ENCODE measurements at places on chromosomes 2 and 18.

DNA sequence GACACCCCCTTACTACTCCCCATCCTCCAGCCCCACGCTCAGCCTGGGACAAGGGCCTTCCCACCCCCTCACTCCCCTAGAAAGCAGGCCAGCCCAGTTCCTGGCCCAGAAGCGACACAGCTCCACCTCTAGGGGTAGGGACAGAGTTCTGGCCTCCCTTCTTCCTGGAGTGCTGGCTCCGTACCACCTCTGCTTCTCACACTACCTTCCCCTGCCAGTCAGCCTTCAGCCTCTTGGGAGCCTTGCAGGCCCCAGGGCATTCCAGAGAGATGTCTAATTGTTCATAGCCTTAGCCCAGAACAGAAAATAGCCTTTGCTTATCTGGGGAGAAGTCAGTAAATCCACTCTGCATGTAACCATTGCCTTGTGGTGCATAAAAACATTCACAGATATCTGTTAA lies 13.1 kb upstream of the CATIP start:
- DNase-seq = no peak

- no peak for DNase-seq
Measured at GRCh38 chr2:57497489-57498096, 549.0 kb upstream of the VRK2 start.

DNA sequence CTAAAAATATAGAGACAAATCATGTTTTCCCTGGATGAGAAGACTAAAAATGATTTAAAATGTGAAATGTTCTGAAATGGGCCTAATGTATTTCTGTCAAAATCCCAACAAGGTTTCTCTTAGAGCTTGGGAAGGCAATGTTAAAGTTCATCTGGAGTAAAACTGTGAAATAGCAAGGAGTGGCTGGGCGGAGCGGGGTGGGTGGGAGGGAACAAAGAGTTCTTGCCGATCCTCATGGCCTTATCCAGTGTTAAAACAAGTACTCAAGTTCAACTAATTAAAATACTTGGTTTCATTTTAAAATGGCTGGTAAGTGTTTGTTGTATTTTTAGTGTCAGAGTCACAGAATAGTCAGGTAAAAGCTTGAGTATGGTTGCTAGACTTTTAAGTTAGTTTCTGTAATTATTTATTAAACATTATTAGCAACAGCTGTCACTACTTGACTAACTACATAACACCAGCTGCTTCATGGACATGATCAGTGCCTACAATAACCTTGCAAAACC lies 87.3 kb downstream of the RTN4 start:
- no peak for DNase-seq

DNA sequence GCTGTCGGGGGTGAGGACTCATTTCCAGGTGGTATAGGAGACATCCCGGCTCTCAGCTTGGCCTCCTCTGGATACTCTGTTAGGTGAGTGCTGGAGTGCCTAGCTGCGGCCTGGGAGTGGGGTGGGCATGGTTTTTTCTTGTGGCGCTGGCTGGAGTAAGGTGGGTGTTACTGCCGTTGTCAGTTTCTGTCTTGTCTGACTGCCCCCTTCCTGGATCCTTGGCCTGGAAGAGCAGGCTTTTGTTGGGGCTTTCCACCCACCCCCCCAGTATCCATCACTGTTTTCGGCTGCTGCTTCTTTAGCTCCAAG lies 69.2 kb downstream of the DGKD start:
- DNase-seq = no peak

- no peak for DNase-seq
Measured at GRCh38 chr2:56021136-56021474, 97.5 kb upstream of the EFEMP1 start.

- no peak for DNase-seq
Measured at GRCh38 chr18:56030060-56030459, 442.1 kb upstream of the TCF4 start.

- DNase-seq = no peak
Measured at GRCh38 chr18:58362027-58362575, 266.8 kb downstream of the ALPK2 start.

DNA sequence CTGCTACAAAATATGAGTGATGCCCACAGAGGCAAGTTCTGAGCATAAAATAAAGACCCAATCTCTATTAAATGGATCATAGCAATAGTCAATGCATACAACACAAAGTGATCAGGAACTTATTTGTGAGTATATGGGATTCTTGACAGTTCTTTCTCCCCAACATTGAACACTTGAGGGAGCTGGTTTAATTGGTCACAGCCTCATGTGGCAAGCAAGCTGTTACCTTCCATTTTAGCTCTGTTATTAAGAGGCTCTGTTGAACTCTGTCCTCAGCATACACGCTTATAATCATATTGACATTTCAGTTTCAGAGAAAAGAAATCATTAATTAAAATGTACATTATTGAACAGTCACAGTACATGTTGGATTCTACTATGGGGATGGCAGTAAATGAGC lies 37.6 kb upstream of the PAX3 start:
- no peak for DNase-seq

DNA sequence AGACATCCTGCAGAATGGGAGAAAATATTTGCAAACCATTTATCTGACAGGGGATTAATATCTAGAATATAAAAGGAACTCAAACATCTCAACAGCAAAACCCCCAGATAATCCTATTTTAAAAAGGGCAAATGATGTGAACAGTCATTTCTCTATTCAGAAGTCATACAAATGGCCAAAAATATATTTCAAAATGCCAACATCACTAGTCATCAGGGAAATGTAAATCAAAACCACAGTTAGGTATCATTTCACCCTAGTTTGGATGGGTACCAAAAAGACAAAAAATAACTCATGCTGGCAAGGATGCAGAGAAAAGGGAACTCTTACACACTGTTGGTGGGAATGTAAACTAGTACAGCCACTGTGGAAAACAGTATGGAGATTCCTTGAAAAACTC lies 70.0 kb downstream of the TBR1 start:
- no peak for DNase-seq

DNA sequence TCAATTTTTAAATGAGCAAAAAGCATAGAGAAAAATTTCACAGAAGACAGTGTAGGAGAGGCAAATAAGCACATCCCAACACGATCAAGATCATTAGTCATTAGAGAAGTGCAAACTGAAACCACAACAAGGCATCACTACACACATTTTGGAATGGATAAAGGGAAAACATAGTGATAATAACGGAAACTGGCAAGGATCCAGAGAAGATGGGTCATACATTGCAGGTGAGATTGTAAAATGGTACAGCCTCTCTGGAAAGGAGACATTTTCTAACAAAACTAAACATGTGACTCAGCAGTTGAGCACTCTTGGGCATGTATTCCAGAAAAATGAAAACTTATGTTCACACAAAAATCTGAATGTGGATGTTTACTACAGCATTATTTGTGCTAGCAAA lies 98.3 kb upstream of the TMEM17 start:
- no peak for DNase-seq

DNA sequence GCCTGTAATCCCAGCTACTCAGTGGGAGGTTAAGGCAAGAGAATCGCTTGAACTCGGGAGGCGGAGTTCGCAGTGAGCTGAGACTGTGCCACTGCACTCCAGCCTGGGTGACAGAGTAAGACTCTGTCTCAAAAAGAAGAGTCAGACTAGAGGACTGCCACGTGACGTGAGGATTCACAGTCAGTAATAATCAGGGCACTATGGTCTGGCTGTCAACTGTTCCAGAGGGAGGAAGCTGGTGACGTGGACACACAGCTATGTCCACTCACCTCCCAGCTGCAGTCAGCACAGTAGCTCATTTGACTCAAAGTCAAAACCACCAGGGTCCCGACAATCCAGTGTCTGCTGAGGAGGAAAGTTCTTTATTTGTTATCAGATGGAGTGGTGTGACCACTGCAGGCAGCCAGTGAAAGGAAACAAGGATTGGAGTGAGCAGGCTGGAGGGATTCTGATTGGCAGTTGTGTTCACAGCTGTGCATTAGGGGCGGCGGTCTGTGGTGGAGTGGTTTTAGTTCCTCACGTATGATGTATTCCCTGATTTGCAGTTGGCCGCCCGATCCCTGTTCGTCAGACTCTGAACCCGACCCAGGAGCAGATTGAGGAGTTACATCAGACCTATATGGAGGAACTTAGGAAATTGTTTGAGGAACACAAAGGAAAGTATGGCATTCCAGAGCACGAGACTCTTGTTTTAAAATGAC lies 37.9 kb downstream of the MOGAT1 start:
- DNase-seq = no peak

DNA sequence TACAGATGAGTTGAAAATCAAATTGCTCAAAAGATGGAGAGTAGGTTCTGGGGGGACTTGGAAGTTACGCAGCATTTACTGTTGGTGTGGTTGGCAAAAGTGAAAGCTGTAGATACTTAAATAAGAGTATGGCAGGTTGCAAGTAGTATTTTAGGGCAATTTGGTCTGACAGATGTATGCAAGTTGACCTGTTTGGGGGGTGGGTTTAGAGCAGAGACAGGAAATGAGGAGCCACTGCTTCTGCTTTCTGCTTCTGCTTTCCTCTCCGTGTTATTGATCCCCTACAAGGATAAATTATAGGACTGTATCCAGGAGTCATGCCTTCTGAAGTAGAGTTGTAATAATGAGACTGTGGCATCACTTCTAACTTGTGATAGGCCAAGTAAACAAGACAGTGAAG lies 71.2 kb downstream of the EPAS1 start:
- no peak for DNase-seq

- DNase-seq = no peak
Measured at GRCh38 chr2:64403426-64403825, 50.5 kb upstream of the LGALSL start.

- no peak for DNase-seq
Measured at GRCh38 chr2:11030909-11031308, 119.2 kb downstream of the KCNF1 start.

GRCh38 chr18:13191779-13192178 lies 26.8 kb upstream of the LDLRAD4 start:
- no peak for DNase-seq

GRCh38 chr2:86566821-86567190 lies 3.6 kb upstream of the CHMP3 start:
- DNase-seq = no peak

DNA sequence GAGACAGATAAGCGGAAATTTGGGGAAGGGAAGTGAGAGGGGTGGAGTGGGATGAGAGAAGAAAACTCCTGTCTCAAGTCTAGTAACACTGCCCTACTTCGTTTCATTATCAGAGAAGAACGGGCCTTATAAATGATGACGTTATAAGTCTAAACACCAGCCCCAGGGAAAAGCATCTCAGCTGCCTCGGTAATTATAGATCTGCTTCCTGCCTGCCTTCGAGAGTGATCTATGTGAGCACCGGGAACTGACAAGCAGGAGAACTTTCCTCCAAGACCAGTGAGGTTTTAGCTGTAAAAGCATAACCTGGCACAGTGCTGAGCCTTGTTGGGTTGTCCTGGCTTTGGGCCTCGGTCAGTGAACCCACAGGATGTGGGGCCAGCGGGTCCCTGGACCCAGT lies 227.9 kb upstream of the SIX2 start:
- no peak for DNase-seq

GRCh38 chr2:162769066-162769465 lies 69.5 kb downstream of the KCNH7 start:
- no peak for DNase-seq

DNA sequence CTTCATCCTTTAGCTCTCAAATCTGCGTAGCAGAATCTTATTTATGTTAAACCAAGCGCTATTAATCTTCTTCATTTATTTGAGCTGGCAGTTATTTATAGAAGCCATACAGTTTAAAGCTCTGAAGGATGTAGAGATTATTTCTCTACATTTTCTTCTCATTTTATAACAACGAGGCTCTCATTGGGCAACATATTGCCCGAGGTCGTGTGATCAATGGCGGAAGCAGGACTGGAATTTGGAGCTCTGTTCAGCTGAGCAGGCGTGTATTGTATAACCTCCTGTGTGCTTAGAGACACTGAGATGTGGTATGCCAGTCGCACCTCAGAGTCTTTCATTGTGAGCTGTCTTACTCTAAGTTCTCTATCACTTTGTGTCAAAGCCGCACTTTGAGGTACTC lies 17.5 kb upstream of the DRC1 start:
- no peak for DNase-seq

DNA sequence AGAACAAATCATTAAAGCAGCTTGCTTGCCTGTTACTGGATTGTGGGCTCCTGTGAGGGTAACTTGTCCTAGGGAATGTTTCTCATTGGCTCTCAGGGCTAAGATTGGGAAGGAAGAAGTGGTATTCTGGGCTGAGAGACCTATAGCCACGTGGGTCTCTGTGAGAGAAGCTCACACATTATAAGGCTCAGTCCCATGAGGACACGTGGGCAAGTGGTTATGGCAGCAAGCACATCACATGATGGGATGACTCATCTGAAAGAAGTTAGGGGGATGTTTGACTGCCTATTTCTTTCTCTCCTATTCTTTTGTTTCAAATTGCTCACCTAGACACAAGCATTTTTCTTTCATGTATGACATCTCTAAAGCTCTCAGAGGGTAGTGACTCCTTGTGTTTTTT lies 418.0 kb upstream of the ST6GAL2 start:
- no peak for DNase-seq

DNA sequence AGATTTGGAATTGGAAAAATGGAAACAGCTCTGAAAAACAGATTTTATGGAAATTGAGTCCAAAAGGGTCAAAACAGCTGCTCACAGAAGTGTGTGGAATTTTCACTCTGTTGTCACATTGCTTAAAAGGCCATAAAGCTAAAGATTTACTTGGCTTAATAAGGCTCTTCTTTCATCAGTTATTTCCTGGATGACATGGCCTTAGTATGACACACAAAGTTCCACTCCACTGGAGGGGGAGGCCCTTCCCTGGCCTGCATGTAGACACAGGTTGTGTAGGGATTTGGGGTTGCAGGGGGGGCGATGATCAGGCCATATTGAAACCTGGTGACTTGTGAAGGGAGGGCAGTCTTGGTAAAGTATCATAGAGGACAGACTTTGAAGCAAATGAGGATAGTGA lies 34.0 kb downstream of the TMEM185B start:
- DNase-seq = no peak

DNA sequence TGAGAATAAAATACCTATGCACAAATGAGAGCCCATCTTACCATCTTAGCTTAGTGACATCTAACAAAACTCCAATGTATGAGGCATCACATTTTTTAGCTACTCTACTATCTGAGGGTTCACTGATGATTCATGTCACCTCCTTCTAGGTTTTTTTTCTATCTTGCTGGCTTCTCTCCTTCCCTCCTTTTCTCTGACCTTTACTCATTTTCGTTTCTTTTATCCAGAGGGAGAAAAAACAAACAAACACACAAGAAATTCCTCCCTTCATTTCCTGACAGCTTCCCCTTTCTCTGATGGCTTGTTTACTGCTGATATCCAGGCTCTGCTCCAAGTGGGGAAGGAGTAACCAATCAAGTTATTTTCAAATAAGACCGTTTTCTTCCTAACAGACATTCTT lies 115.1 kb downstream of the UBE2E3 start:
- DNase-seq = no peak

DNA sequence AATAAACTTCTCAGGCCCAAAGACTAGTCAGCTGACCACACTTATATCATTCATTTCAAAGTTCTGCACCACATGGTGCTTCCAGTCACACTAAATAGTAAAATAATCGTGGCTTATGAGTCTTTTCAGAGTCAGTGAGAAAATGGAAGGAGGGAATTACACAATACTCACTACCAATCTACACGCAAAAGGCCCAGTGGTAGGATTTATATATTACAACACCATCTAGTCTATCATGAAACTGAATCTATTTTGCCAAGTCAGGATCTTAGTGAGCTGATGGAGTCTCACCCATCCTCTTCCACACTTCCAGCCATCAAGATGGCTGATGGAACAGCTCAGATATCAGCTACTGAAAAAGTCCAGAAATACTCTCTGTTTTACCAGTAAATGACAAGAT lies 21.9 kb downstream of the INO80D start:
- DNase-seq = no peak

GRCh38 chr2:218047536-218048225 lies 21.4 kb upstream of the RUFY4 start:
- no peak for DNase-seq
